ENCODE measurements at places on chromosomes 7 and 10.

DNA sequence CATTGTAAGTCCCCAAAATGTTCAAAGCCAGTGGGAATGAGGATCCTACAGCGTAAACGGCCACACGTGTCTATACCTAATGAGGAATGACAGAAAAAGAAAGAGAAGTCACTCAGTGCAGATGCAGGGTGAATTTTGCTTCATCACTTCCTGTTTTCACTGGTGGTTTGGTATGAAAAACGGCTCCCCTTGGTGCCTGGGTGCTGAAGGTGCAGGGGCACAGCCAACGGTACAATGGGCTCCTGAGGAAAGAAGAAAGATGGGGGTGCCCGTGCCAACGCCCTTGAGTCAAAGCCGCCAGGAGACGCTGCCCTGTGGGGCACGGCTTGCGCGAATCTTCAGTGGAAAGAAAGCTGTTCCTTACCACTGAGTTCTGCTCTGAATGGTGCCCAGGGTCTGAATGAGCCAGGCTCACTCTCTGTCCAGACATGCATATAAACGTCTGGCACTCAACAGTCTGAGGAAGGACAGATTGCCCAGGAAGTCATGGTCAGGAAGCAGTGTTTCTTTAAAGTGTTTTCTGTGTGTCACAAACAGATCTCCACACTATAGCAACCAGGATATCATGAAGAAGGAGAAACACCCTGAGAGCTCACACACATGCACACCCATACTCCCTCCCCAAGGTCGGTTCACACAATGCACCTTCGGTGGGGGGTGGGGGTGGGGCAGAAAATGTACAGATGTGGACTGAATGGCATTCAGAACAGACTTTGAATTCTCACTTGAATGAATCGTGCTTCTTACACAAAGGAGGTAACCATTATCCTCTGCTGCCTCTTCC is 105.8 kb downstream of the ELMO1 start:
- DNase-seq, result no peak

DNA sequence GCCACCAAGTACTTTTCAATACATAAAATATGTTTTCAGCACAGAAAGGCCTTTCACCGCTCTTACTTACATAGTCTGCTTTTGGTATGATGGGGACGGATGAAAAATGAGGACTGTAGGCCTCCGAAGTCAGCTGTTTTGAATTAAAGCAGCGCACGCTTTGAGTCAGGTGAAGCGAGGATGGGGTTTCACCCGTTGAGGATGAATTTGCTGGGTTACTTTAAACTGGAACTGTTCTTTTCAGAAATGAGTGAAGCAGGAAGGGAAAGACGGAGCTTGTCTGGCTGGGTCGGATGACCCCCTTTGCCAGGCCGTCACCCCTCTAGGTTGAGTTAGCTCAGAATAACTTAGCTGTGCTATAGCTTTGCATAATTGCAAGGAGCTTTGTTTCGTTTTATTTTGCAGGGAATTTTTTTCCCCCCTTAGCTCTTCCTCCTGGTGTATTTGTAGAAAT is 40.0 kb downstream of the CUX1 start:
- no peak for DNase-seq

- DNase-seq, result no peak
Measured at GRCh38 chr7:22200238-22200637, 156.7 kb downstream of the RAPGEF5 start.

- no peak for DNase-seq
Measured at GRCh38 chr10:116765648-116766081, 23.3 kb upstream of the HSPA12A start.

GRCh38 chr7:103539875-103540274 is 93.9 kb upstream of the SLC26A5 start:
- no peak for DNase-seq

GRCh38 chr10:12902135-12902572 is 99.4 kb downstream of the CCDC3 start:
- peak; percentile 69 for DNase-seq

DNA sequence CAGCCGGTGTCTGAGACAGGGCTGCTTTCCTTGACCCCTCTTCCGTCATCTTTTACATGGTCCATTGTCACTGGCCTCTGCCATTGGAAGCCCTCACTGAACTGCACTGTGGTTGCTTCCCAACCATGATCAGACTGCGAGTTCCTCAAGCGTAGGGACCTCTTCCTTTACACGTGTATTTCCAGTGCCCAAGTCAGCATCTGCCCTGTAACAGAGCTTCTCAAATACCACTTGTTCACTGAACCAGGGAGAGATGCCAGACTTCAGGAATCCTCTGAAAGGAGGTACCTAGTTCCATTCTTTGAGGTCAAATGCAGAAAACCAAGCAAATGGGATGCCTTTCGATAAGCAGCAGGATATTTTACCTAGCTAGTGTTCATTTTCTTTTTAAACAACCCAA is 145.1 kb downstream of the NRP1 start:
- no peak for DNase-seq

DNA sequence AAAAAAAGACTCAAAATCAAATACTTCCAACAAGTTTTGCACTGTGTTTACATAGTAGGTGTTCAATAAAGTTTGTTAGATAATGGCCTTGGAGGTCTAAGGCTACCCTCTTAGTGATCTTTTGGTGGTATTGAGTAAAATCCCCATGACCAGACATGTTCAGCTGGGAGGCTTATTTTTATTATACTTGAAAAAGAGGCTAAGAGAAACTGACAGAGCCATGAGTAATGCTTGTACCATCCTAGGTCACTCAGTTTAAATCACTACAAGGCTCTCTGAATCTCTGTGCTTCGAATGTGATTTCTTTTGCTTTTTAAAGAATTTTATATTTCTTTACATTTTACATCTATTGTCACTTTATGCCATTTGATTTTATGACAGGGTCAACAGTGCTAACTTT is 90.5 kb downstream of the TWIST1 start:
- no peak for DNase-seq

DNA sequence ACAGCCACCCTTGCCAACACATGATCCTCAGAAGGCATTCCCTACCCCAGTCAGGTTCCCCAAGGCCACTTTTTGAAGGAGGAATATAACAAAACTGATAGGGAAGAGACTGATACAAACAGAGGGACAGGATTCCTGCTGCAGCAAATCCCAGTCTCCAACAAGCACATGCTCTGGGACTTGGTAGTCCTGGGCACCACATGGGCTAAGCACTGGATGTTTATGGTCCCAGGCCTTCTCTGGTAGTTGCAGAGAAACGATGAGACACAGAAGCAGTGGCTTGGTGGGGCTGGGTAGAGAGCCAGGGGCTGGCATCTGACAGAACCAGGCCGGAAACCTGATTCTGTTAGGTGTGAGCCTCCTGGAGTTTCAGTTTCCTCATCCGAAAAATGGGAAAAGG is 3.2 kb downstream of the VSTM4 start:
- DNase-seq, result no peak

DNA sequence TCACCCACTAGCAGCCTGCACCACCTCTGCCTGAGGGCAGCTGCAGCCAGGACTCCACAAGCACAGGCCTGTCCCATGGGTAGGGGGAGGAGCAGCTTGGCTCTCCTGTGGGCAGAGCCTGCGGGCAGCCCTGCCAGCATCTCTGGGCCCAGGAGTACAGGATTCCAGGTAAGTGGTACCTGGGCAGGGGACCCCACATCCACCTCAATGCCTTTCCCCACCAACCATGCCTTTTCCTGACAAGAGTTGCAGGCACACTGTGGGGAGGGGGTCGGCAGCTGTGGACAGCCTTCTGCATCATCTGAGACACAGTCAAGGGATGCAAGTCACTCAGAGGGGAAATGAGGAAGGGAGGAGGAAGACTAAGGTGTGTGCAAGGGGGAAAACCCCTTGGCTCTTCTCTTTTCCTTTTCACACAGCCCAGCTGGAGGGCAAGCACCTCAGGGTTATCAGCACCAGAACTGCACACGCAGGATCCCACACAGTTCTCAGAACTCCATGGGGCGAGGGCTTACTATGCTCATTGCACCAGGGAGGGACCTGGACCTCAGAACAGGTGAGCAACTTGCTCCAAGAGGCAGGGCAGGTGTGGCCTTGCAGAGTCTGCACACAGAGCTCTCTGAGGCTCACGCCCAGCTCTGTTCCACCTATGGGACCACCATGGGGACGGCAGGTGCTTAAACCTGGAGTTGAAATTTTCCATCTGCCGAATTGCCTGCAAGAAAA is 16.5 kb upstream of the ANTXRL start:
- DNase-seq, result no peak

DNA sequence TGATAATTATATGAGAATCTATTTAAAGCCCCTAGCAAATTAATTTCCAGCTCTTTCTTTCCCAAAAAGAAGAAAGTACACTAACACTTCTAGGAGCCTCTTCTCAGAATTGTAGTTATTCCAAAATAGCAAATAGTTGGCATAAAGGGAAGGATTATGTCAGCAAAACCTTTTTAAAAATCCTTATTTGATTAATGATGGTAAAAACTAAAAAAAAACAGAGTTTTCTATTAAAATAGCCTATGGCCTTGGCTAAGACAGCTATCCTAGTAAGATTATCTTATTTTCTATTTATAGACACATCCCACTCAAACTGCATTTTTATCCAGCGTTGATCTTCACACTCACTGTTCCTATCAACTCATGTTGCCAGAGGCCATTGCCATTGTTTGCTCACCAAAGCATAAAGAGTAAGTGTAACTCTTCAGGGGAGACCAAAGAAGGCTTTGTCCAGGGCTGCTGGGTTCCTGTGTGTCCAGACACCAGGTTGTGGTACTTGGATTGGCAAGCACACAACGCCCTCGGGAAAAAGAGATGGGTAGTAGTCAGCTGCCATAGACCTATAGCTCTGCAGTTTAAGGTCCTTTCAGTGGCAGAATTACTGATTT is 31.5 kb downstream of the ACTA2 start:
- DNase-seq, result no peak

DNA sequence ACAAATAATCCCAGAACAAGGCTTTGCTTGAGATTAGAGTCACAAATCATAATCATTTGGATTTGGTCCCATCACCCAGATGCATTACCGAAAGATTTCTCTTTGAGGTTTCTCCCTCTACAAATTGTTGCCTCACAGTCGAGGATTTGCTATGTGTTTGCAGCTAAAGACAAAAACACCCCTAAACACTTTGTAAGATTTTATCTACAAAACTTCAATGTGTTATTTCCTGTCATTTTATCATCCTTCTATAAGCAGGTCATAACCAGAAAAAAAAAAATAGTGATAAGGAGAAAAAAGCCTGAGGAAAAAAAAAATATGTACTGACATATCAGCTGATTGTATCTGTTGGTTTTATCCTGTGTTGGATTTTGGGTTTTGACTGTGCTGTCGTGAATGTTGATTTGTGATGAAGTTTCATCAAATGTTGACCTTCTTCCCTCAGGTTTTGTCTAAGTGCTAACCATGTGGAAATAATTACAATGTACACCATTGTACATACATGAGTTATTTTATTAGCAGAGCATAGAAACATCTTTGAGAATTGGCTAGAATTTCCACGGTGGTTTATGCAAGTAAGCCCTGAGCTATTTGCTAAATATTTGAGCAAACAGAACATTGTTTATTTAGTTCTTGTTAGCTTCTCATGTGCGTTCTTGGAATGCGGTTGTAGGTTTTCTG is 274.4 kb downstream of the NEBL start:
- DNase-seq, result no peak

GRCh38 chr7:117212969-117213877 is 109.6 kb downstream of the WNT2 start:
- no peak for DNase-seq

DNA sequence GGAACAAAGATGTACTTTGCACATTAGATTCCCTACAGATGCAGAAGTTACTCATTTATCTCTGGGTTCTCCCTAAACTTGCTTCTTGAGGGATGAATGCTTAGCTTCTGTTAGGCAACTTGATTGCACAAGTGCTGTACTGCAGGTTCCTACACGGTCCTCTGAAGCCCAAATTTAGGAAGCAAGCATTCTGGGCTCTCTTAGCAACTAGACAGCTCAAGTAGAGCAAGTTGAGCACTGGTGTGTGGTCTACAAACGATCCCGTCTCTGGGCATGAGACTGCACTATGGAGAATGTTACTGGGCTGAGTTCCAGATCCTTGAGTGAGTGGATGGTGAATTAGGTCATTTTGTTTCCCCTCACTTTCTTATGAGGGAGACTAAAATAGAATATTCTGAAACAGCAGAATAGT is 14.3 kb downstream of the SEMA3D start:
- DNase-seq, result no peak

- DNase-seq, result no peak
Measured at GRCh38 chr10:113390896-113391295, 162.0 kb upstream of the HABP2 start.

DNA sequence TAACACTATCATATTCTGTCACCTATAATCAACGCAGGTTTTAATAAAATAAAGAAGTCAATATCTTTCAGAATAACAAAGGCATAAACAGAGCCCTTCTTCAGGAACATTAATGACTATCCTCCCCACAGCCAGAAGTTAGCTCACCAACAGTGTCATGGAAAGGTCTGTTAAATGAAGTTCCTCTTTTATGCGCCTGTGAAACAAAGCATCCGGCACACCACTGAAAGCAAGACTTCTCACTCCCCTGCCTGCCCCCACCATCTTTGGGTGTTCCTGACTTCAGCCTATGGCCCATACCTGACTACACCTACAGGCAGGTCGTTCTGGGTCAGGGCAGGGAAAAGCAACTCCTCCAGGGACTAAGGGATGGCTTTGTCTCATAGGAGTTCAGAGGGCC is 205.4 kb downstream of the FANK1 start:
- no peak for DNase-seq

- no peak for DNase-seq
Measured at GRCh38 chr7:83429493-83429892, 219.4 kb downstream of the SEMA3E start.

- DNase-seq, result no peak
Measured at GRCh38 chr7:22234227-22234626, 122.7 kb downstream of the RAPGEF5 start.

DNA sequence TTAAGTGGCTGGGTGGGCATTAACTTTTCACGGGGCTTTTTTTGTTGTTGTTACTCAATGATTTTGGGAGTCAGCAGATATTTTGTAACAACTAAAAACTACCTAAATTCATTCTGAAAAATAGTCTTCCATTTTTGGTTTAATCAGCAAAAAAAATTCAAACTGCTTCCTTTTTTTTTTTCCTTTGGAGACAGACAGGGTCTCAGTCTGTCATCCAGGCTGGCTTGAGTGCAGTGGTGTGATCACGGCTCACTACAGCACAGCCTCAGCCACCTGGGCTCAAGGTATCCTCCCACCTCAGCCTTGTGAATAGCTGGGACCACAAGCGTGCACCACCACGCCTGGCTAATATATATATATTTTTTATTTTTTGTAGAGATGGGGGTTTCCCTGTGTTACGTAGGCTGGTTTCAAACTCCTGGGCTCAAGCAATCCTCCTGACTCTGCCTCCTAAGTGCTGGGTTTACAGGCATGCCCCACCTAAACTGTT is 36.5 kb downstream of the SKIDA1 start:
- DNase-seq, result no peak

DNA sequence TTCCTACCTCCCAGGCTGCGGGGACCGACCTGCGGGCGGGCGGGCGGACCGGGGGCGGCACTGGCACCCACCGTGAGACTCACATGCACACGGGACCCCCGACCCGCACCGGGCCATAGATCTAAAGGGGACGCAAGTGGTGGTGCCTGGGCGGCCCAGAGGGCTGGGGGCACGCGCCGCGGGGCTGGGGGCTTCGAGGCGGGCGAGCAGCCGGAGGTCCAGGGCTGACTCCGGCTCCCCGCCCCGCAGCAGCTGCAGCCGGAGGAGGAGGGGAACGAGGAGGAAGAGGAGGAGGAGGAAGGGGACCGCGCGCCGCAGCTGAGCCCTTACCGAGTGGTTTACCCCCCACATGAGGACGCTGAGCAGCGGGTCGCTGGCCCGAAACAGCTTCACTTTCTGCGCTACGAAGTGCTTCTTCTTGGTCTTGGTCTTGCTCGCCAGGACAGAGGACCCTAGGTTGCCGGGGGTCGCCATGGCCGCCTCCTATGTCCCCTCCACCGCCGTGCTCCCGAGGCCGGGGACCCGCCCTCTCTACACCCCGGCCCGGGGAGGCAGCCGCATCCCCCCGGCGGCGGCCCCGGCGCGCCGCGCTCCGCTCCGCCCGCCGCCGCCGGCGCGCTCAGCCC is 412 bp downstream of the PIP4K2A start:
- DNase-seq, result no peak
